ENCODE measurements at places on chromosomes 3 and 15.

DNA sequence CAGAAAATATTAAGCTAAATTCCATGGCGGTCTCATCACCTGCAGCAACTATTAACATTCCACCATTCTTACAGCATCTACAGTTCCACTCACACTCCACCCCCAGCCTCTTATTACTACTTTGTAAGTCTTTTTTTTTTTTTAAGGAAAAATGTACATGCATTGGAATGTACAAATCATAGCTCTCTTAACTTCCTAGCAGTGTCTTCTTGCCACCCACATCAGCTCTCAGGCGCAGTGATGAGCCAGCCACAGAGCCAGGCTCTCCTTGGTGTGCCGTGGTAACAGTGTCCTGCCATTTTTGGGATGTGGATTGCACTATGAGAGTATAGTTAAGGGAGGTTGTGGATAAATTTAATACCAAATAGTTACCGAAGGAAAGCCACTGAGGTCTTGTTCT, 17.8 kb downstream of the ABHD17C start:
- DNase-seq = no peak

- no peak for DNase-seq
Measured at GRCh38 chr3:144324076-144324475, 352.5 kb downstream of the DIPK2A start.

DNA sequence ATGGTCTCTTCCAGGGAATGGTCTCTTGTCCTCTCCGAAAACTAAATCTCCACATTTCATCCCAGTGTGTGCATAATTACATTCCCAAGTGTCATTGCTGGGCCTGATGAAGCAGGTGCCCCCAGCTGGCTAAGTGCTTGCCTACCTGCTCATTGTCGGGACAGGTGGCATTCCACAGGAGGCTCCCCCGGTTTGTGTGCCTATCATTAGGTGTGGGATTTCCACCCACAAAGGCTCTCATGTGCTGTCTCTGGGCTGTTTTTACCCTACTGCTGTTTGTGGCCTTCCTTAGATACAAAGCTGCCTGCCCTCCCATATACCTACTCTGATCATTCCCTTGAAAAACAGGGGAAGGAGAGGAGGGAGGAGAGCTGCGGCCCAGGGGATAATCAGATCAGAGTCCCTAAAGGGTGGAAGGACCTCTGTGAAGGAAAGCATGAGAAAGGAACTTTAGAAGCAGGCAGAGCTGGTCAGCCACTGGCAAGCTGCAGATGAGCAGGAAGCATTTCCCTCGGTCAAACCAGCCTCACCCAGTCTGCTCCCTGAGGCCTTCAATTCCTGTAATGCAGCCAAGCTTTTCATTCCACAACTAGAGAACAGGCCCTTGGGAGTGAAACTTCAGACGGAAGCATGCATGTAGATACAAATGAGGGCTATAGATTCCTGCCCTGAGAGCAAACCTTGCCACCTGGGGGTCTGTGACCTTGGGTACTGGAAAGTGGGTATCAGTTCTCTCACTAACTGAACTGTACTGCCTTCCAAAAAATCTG, 60.7 kb upstream of the HEG1 start:
- no peak for DNase-seq

DNA sequence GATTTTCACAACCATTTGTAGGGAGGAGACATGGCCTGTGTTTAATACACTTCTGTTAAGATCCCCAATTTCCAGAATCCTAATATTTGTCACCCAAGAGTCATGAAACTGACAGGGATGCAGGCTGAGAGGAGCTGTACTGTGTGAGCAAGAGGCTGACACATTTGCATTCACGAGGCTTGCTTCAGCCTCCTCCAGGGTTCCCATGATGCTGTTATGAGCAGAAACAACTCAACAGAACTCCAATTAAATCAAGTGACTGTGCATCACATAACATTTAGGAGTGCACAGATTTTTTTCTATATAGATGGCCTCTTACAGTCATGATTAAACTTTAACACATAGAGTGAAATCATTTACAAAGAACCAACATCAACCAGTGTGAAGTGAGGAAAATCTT, 292.3 kb upstream of the STT3B start:
- no peak for DNase-seq

DNA sequence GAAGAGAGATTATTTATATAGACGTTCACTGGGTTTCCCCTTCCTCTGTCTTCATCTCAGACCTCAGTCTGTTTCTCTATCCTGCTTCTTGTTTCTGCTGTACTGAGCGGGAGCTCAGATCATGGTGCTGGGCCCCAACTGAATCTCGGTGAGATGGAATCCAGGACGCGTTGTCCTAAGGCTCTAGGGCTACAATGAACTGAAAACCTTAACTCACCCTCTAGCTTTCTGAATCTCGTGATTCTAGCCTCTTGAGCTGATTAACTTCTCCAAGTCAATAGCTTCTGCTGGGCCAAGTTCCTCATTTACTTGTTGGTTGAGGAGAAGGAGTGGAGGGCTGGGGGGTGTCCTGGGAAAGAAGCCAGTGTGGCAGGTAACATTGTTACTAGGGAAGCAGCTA, 32.7 kb upstream of the MAP3K13 start:
- peak; percentile 37 for DNase-seq

- no peak for DNase-seq
Measured at GRCh38 chr15:76342058-76342381, 5.4 kb downstream of the ISL2 start.

- no peak for DNase-seq
Measured at GRCh38 chr3:184160456-184160855, 5.3 kb downstream of the DVL3 start.

GRCh38 chr15:59532770-59533379, 78.7 kb upstream of the GCNT3 start:
- no peak for DNase-seq

DNA sequence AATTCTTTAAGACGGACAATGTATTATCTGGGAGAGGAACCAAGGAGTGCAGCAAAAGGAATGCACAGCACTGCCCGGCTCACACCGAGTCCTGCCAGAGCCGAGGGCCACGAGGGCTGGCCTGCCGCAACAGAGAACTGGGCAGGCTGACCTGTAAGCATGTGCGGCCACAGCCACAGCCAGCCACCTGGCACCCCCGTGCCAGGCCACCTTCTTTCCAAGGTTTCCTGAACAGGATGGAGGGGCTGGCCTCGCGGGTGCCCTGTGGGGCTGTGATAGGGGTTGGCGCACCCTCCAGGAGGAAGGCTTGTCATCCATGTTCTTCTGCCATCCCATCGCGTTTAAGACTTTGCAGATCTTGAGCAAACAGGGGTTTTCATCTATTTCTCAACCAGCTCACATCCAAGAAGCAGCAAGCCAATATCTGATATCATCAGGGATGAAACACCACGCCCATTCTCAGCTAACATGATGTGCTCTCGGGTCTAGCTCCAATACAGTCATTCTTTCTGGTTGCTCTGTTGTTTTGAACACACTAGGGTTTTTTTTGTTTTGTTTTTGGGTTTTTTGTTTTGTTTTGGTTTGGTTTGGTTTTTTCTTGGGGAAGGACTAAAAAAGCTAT, 10.2 kb downstream of the CA12 start:
- peak; percentile 69 for DNase-seq

GRCh38 chr3:16739541-16740105, 134.4 kb upstream of the DAZL start:
- DNase-seq = no peak

DNA sequence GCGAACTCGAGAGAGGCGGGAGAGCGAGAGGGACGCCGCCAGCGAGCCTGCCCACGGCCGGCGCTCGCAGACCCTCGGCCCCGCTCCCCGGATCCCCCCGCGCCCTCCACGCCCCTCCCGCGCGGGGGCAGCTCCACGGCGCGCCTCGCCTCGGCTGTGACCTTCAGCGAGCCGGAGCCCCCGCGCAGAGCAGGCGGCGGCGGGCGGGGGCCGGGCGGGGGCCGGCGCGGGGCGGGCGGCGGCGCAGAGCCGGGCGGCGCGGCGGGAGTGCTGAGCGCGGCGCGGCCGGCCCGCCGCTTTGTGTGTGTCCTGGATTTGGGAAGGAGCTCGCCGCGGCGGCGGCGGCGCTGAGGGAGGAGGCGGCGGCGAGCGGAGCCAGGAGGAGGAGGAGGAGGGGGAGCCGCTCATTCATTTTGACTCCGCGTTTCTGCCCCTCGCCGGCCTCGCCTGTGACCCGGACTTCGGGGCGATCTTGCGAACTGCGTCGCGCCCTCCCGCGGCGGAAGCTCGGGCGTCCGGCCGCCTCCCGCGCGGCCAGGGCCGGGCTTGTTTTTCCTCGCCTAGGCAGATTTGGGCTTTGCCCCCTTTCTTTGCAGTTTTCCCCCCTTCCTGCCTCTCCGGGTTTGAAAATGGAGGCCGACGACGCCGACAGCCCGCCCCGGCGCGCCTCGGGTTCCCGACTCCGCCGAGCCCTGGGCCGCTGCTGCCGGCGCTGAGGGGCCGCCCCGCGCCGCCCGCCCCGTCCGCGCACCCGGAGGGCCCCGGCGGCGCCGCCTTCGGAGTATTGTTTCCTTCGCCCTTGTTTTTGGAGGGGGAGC, 524 bp downstream of the IGF1R start:
- peak; percentile 78 for DNase-seq

DNA sequence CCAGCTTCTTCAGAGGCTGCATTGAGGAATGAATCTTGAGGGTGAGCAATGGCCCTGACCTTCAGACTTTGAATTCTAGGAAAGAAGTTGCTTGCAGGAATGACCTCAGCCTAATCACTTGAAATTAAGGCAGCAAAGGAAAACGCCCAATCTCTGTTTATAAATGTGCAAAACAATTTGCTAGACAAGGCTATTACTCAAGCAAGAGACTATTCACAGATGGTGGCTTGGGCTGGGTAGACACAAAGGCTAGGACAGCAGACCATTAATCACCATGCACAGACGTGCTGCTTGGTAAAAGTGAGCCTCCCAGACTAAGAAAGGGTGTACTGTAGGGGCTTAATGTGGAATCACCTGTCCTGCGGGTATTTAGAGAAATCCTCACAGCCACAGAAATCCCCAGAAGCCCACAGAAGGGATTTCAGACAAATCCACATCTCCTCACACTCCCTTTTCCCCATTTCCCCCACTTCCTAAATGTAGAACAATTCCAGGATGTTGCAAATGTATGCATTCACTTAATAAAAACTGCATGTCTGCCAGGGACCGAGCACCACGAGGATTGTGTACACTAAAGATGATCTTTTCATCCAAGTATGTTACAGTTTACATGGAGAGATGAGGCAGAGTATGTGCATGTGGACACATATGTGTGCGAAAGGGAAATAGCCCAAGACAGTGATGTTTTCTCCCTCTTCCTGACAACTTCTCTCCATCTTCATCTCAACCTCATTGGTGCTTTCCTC, 259.5 kb downstream of the THSD4 start:
- DNase-seq = no peak

GRCh38 chr3:67624078-67624477, 30.3 kb downstream of the SUCLG2 start:
- DNase-seq = no peak

DNA sequence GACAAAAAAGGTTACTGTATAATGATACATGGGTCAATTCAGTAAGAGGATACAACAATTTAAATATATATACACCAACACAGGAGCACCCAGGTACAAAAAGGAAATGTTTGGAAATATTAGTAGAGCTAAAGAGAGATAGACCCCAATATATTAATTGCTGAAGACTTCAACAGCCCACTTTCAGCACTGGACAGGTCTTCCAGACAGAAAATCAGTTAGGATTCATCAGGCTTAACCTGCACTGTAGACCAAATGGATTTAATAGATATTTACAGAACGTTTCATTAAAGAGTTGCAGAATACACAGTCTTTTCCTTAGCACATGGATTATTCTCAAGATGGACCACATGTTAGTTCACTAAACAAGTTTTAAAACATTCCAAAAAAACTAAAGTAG, 845.9 kb upstream of the GBE1 start:
- DNase-seq = no peak

GRCh38 chr3:189646853-189647542, 15.8 kb downstream of the TP63 start:
- DNase-seq = no peak

- no peak for DNase-seq
Measured at GRCh38 chr15:43406808-43407207, 35.9 kb downstream of the TUBGCP4 start.

GRCh38 chr3:55750525-55750924, 263.4 kb upstream of the WNT5A start:
- no peak for DNase-seq

GRCh38 chr15:81358248-81358647, 15.8 kb downstream of the TMC3 start:
- DNase-seq = no peak

DNA sequence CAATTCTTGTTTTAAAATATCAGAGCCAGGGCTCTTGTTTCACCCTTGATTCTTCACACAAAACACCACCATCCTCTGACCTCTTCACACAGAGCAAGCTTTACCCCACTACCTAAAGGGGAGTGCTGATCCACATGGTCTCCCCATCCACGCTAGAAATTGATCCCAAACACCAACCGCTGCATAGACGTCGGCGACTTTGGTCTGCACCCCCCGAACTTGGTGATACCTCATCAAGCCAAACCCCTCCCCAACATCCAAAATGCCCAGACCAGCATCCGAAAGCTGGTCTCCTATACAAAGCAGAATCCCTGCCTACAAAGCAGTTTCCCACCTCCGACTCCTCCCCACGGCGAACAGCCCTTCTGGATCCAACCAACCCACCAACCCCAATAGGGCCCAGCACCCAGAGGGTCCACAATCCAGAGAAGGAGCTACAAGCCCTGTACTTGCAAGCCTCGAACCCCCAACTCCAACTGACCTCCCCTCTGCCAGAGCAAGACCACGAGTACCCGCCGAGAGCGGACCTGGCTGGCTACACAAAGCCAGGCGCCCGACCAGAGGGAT, 25.8 kb upstream of the MTHFS start:
- DNase-seq = no peak

DNA sequence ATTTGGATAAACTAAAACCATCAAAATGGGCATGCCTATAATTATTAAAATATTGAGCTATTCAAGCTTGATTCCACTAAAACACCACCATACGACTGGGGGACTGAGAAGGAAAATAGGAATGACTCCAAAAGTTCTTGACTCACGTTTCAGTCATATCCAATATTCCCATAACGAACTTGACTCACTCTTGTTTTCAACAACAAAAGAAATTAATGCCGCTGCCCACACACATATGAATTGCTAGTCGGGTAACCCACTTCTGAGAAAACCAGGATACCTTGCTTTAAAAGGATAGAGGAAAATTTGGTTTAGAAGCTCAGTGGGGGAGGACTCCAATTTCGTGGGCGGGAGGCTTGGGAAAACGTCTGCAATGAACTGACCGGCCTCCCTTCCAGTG, 5.2 kb downstream of the HTR3C start:
- no peak for DNase-seq

DNA sequence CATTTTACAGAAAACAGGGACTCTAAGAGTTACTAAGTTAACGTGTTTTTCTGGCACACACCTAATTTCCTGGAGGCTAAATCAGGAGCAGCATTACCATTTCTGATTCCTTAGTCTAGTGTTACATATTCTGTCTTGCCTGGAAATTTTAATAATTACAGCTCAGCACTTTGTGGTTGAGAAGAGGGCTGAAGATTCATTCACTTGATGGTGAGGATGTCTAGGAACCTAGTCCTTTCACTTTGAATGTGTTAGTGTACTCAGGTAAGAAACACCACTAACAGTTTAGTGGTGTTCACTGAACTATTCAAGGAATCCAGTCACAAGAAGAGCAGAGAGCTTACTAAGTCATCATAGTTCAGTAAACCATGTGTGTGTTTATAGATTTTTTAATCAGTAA, 102.8 kb downstream of the STT3B start:
- DNase-seq = no peak
